ENCODE measurements at places on chromosomes 5 and 9.

DNA sequence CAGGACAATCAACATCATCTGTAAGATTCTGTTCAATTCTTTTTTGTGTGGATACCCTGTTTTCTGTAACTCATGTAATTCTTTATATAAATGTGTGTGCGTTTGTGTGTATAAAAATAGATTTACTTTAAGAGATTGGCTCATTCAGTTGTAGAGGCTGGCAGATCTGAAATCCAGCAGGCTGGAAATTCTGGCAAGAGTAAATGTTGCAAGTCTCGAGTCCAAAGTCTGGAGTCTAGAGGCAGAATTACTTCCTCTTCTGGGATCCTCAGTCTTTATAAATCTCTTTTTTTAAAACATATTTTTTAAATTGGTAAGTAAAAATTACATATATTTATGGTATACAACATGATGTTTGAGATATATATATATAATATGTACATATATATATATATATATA lies 202.1 kb upstream of the TMEM161B start:
- DNase-seq = no peak

GRCh38 chr5:121158451-121158850 lies 693.2 kb upstream of the FTMT start:
- DNase-seq = no peak

DNA sequence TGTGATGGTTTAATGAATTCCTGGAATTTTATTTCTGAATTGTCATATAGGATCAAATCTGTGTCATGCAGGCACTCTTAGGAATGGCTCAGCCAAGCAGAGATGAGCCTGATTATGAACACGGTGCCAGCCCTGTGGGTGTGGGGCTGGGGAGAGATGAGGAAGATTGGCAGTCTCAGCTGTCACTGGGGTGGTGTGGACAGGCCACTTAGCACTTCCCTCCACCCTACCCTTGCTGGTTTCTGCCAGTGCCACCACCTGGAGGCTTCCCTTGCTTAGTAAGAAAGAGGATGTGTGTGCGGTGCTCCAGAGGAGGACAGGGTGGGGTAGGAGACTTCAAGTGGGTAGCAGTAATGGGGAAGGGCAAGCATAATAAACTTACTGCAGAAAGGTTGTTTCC lies 226.6 kb downstream of the CD180 start:
- DNase-seq = no peak

DNA sequence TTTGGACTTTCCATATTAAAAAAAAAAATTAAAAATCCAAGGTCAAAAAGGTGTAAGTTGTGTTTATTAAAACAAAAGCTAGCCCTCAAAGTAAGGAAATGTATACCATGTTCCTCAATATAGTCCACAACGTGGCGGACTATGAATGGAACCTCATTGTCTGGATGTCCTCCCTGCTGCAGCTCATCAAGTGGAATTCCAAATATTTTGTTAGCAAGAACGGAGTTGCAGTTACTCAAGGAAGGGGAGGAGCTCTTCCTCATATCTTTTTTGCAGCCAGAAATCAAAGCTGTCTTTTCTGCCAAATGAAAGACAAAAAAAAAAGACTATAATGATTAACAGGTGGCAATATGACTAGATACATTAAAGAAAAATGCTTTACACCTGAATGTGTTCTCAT lies 14.0 kb downstream of the FAM13B start:
- no peak for DNase-seq

DNA sequence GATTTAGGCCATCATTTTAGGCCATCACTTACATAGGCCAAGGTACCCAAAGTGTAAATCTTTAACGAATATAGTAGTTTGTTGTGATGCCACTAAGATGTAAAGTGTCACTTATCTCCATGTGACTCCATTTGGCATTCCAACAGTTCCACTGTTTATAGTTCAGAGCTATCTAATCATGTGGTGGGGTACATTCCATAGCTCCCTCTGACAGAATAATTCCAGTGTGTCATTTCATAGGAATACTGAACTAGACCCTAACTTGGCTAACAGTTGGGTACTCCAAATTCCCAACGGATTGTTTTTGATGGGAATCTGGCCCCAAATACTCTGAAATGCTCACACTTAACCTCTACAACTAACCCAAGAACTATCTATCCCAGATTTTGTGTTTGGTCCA lies 76.7 kb upstream of the FST start:
- no peak for DNase-seq

- no peak for DNase-seq
Measured at GRCh38 chr5:34005681-34006080, 2.2 kb downstream of the AMACR start.

DNA sequence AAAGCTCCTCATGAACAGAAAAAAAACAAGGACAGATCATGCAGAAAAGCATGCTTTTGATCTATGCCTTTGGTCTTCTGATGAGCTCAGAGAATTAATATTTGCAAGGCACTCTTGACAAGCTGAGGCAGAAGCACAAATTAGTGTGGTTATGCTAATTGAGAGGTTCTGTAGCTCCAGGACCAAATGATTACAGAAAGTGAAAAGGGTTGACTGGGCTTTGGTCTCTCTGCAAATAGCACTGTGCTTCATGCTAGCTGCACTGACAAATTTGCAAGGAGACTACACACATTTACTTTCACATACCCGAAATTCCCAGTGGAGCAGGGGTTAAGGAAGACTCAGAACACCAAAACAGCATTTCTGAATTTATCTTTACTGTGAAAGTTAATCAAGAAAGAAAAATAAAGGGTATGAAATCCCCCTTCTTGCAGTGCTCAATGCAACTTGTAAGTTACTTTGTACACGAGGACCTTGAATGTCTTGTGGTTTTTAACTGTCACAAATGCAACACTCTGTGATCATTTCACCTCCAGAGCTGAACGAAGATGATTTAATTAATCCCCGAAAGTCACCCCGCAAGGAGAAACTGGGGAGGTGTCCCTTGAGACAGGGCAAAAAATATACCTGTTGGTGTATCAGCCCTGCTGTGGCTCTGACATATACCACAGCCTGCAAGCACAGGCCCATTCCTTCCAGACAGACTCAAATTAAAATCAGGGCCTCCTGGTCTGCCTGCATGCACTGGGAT lies 11.9 kb downstream of the RAPGEF1 start:
- DNase-seq = no peak

DNA sequence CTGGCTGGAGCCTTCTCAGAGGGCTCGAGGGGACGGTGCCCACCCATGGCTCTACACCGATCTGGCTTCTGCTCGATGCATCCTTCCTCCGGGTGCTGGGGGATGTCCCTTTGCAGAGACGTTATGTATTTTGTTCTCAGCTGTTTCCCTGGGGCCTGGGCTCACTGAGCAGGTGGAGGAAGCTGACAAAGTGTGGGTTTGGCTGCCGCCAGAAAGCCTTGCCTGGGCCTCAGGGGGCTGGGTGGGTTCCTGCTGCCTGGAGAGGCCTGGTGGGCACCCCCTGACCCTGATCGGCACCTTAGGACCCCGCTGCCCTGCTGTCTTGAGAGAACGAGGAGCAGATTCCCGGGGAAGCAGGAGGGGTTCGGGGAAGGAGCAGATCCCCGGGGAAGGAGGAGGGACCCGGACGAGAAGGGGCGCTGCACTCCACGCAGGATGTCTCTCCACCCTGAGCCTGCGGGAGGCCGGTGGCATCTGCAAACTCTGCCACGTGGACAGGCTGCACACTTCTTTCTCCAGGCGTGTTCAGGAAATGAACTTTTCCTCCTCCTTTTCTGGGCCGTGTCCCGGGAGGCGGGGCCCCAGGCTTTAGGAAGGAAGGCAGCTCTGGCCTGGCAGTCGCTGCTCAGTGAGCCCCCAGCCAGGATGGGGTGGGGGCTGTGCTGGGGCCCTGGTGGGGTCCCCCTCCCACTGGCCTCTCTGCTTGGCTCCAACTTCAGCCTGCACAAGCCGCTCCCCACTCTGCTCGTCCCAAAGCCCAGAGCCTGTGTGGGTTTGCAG lies 148.9 kb downstream of the RXRA start:
- DNase-seq = peak; percentile 89

DNA sequence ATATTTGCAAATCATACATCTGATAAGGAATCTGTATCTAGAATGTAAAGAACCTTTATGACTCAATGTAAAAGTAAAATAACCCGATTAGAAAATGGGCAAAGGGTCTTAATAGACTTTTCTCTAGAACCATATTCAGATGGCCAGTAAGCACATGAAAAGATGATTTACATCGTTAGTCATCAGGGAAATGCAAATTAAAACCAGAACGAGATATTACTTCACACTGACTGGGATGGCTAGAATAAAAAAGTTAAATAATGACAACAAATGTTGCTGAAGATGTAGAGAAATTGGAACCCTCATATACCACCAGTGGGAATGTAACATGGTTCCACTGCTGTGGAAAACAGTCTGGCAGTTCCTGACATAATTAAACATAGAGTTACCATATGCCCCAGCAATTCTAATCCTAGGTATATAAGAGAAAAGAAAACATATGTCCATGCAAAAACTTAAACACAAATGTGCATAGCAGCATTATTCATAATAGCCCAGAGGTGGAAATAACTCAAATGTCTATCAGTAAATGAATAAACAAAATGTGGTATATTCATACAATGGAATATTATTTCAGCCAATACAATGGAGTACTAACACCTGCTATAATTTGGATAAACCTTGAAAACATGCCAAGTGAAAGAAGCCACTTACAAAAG lies 100.4 kb upstream of the MAMDC2 start:
- DNase-seq = no peak

DNA sequence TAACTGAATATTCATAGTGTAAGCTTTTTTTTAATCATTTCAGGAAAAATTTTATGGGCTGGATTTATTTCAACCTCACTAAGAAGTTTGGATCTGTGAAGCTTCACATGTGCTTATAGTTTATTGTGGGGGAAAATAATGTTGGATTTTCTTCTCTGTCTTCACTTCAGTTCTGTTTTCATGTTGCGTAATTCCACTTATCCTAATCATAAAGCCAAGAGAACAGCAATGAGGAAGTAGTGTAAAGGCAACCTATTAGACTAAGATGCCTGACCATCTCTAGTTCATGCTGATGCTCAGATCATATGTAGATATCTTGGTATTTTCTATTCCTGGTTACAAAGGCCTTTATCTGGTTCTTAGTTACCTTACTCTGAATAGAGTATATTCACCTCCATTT lies 50.0 kb downstream of the CD180 start:
- DNase-seq = peak; percentile 26

GRCh38 chr9:116409129-116409528 lies 255.5 kb downstream of the PAPPA start:
- no peak for DNase-seq

- no peak for DNase-seq
Measured at GRCh38 chr5:169918228-169918627, 62.1 kb downstream of the INSYN2B start.
